ENCODE measurements at places on chromosomes 5 and 9.

DNA sequence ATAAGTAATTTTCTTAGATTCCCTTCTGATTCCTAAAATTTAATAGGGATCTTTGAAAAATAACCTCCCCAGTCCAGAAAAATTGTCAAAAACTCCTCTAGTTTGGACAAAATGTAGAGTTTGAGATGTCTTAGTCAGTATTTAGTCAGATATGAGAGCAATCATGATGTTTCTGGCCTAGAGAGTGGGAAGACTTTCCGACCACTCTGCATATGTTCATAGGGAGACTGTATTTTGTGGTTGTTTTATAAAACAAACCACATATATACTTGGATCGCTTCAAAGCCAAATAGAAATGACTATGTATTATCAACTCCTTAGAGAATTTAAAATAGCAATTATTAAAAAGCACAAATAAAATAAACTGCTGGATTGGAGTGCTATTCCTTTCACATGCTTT is 15.8 kb downstream of the ZFAND5 start:
- DNase-seq: no peak

DNA sequence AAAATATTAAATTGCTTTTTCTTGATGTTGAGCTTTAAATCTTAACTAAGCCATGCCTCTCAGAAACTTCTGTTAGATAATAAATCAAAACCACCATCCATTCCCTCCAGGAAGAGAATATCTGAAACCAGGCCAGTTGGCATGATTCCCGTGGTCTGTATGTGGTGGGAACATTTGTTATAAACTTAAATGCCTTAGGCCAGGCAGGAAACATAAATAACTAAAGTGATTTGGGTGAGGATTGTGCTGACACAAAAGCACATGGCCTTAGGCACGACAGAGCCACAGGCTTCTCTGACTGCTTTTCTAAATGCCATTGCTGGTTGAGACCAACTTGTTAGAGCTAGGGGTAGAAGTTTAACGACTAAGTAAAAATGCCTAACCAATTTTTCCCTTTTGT is 255.9 kb downstream of the GABRG2 start:
- DNase-seq: no peak

GRCh38 chr9:36189976-36190375 is 745 bp upstream of the CLTA start:
- DNase-seq: no peak

- DNase-seq: no peak
Observed at GRCh38 chr9:2709645-2710101, 7.6 kb upstream of the KCNV2 start.

DNA sequence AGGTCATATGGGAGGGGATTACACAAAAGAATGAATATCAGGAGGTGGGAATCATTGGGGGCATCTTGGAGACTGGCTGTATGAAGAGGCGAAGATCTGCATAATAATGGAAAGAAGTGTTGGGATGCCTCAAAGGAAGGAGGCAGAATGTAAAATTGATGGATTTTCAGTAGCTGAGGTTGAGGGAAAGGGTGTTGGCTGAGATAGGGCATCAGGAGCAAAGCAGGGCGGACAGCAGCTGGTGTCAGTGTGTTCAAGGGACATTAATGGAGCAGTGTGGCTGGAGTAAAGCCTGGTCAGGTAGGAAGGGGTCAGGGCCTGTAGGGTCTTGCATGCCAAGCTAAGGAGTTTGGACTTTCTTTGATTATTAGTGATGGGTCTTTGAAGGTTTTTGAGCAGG is 65.2 kb upstream of the TNFAIP8 start:
- no peak for DNase-seq

DNA sequence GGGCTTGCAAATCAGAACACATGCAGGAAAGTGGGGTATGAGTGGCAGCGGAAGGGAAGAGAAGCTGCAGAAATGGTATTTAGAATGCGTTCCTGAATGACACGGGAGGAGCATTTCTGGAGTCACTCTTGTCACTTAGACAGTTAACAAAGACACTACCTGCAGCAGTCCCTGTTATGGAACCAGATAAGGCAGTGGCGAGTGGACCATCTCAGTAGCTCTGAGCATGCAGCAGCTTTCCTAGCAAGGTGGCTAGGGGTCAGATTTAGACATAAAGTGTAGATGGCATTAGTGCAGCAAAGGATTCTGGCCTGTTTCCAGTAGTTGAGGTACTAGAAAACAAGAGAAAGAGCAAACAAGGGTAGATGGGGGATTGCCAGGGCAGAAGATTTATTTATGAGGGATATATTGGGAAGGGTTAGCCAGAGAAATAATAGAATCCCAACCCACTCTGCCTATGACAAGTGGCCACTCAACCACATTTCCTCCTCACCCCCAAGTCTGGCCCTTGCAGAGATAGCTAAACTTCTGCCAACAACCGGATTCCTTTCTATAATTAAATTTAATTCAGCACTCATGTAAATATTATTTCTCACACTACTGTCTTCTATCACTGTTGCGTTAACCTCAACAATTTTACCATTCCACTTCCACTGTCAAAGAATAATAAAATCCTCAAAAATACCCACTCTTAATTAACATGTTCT is 201.6 kb downstream of the DCP2 start:
- no peak for DNase-seq

- no peak for DNase-seq
Observed at GRCh38 chr9:95477441-95477840, 39.3 kb downstream of the PTCH1 start.

GRCh38 chr5:179858241-179858585 is 404 bp downstream of the MRNIP start:
- DNase-seq: peak; percentile 48
